ENCODE measurements at places on chromosomes 5 and 9. TPM values are rescaled to one million over a fixed set of nuclear protein-coding genes. Genes with fewer than 3 reads are reported as not detected.

Gene OXCT1
- total RNA-seq, result 7.4 TPM

Gene TXNDC8
- not detected for total RNA-seq

DNA sequence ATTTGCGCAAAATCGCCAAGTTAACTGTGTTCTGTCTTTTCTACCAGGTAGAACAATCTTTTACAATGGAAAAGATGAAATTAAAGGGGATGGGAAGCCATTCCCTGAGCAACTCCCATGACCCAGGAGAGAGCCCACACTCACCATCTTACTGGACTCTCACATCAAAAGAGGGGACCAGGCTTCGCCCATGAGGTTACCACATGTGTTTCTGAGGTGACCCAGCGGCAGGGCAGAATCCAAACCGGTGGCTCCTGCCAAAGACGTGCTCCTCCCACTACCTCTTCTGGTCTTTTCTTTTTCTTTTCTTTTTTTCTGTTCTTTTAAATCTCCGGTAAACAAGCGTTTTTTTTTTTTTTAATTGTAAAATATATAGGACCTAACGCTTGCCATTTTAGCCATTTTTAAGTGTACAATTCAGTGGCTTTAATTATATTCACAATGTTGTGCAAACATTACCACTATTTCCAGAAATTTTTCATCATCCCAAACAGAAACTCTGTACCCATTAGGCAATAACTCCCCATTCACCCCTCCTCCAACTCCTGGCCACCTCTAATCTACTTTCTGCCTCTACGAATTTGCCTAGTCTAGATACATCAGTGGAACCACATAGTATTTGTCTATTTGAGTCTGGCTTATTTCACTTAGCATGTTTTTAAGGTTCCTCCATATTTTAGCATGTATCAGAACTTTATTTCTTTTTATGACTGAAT lies 19.3 kb downstream of the PTPN3 start:
- no peaks in the 10 kb centered on the region for H3K36me3 ChIP-seq
- no peak for DNase-seq
- no peak overlapping the region for H3K4me3 ChIP-seq
- H3K27me3 ChIP-seq, result no peaks in the 10 kb centered on the region

Gene NFX1
- 59.1 TPM for total RNA-seq

DNA sequence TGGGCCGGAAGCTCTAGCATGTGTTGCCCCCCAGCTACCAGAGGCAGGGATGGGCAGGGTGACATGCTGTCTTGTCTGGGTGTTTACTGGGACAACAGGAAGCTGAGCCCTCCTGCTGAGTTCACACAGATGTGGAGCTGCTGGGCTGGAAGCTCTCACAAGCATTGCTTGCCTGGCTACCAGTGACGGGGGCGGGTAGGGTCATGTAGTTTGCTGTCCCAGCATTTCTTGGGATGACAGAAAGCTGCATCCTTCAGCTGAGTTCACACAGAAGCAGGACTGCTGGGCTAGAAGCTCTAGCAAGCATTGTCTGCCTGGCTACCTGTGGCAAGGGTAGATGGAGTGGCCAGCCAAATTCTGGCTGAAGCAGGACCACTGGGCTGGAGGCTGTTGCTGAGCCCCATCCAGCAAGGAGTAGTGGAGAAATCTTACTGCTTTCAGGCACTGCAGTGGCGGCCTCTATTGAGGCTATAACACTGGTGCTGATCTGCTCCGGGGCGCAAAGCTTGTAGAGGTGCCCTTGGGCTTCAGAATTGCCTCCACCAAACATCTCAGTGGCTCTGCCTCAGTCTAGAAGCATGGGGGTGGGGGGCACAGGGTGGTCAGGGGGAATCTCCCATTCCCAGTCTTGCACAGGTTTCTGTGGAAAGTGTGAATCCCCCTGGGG lies 25.1 kb downstream of the POLK start:
- H3K36me3 ChIP-seq, result no peaks in the 10 kb centered on the region
- H3K27ac ChIP-seq, result no peak overlapping the region
- H3K4me1 ChIP-seq, result peaks cover 5% of the 10 kb centered on the region
- H3K4me3 ChIP-seq, result no peak overlapping the region

DNA sequence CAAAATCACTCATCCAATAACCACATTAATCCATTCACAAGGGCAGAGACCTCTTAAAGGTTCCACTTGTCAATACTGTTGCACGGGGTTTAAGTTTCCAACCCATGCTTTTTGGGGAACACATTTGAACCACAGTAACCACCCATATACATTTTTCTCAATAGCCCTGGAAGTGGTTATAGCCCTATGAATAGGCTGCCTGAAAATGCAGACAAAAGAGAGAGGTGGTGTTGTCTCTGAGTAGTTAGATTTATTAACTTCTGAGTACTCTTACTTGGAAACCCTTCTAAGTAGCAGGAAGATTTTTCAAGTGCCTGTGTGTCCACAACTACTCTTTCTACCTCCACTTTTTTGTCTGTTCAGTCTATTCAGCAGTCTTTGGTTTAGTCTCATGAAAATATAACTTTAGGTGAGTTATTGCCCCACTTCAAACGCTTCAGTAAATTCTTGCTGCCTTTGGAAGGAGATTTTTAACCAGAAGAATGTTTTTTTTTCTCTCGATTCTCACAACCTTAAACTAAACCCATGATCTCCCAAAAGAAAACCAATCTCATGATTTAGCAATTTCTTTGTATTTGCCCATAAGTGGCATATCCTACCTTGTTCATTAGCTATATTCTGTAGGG lies 42.6 kb downstream of the ARHGEF28 start:
- DNase-seq, result no peak
- no peak overlapping the region for H3K4me3 ChIP-seq
- H3K27me3 ChIP-seq, result no peaks in the 10 kb centered on the region

DNA sequence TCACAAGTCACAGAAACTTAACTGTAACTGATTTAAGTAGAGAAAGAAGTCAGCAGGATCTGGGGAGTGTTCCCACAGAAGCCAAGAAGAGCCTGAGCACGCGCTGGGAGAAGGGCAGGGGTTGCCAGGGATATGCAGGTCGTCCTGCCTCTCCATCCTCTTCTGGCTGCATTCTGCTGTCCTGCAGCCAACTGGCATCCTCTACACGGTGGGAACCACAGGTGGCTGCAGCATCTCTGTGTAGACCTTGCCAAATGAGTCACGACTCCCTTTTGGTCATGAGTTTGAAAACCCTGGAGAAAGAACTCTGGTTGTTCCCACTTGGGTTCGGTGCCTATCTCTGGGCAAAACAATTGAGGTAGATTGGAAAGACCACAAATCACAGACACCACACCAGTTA lies 38.4 kb upstream of the PCA3 start:
- no peak overlapping the region for H3K4me3 ChIP-seq
- H3K4me1 ChIP-seq, result no peaks in the 10 kb centered on the region
- no peaks in the 10 kb centered on the region for H3K36me3 ChIP-seq
- H3K27me3 ChIP-seq, result no peaks in the 10 kb centered on the region
- no peak for DNase-seq

Gene SH2D3C
- 4.0 TPM for total RNA-seq

DNA sequence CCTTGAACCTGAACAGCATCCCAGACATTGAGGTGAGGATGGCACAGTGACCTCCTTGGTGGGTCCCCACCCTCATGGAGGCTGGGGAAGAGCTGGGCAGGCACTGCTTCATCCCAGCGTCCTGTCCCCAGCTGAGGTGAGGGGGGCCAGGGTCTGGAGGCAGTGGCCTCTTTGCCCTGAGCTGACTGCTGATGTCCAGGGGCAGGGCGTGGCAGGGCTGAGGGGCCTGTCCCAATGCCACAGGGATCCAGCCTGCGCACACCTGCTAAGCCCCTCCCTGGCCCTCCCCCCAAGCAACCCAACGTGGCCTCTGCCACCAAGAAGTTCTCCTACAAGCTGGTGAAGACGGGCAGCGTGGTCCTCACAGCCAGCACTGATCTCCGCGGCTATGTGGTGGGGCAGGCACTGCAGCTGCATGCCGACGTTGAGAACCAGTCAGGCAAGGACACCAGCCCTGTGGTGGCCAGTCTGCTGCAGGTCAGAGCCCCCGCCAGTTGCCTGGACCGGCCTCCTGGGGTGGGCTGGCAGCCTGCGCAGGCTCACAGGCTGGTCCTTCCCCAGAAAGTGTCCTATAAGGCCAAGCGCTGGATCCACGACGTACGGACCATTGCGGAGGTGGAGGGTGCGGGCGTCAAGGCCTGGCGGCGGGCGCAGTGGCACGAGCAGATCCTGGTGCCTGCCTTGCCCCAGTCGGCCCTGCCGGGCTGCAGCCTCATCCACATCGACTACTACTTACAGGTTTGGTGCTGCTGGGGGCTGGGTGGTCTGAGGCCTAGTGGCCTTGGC lies 4.9 kb upstream of the EHMT1 start:
- no peaks in the 10 kb centered on the region for H3K27me3 ChIP-seq
- no peaks in the 10 kb centered on the region for H3K36me3 ChIP-seq
- peaks cover 41% of the 10 kb centered on the region for H3K4me1 ChIP-seq
- no peak for DNase-seq

- H3K4me1 ChIP-seq, result no peaks in the 10 kb centered on the region
- H3K27me3 ChIP-seq, result no peaks in the 10 kb centered on the region
- no peak overlapping the region for H3K27ac ChIP-seq
- no peak for DNase-seq
These were observed 137.7 kb upstream of the NMUR2 start for GRCh38 chr5:152542741-152543140.

- H3K4me3 ChIP-seq, result no peak overlapping the region
- no peaks in the 10 kb centered on the region for H3K27me3 ChIP-seq
- peak overlapping the region; percentile 73 for H3K27ac ChIP-seq
- H3K4me1 ChIP-seq, result peaks cover 9% of the 10 kb centered on the region
These were observed 98.4 kb upstream of the DMRT1 start for GRCh38 chr9:742914-743589.

Gene GRM6
- total RNA-seq, result not detected

DNA sequence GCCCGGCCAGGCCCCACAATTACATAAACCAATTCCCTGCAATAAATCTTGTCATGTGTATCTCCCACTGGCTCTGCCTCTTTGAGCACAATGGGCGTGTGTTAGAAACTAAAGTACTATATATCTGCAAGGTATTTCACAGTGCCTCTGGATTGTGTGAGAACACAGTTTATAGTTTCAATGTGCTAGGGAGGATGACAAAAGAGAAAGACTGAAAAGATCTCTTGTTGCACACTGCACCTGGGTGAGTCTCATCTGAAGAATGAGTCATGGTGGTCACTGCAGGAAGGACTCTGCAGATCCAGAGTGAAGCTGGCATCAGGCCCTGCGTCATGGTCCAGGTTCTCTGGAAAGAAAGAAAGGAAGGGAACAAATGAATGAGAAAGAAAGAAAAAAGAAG lies 20.7 kb upstream of the CTSV start:
- H3K27me3 ChIP-seq, result peaks cover 6% of the 10 kb centered on the region
- no peak overlapping the region for H3K27ac ChIP-seq
